ENCODE measurements at places on chromosomes 5 and 9. TPM values are rescaled to one million over a fixed set of nuclear protein-coding genes. Genes with fewer than 3 reads are reported as not detected.

KIF3A gene
- total RNA-seq, result 2.9 TPM

FAM151B gene
- 0.16 TPM for total RNA-seq

AHRR gene
- 0.33 TPM for total RNA-seq

LCN2 gene
- total RNA-seq, result not detected

MATR3 gene
- 178 TPM for total RNA-seq

PRDM9 gene
- total RNA-seq, result not detected

STK10 gene
- total RNA-seq, result 13.5 TPM

UGT3A2 gene
- total RNA-seq, result not detected

SNX2 gene
- 26.4 TPM for total RNA-seq

PCDHA8 gene
- not detected for total RNA-seq

SHOC1 gene
- total RNA-seq, result not detected

FOXD1 gene
- 72.4 TPM for total RNA-seq

FOXD4L4 gene
- not detected for total RNA-seq

GRM6 gene
- not detected for total RNA-seq

PCDHGA11 gene
- 10.4 TPM for total RNA-seq

MCIDAS gene
- not detected for total RNA-seq

CDH12 gene
- 0.25 TPM for total RNA-seq

PIP5K1B gene
- total RNA-seq, result 0.13 TPM

TGFBI gene
- 856 TPM for total RNA-seq

IL9 gene
- not detected for total RNA-seq

ZBTB26 gene
- 2.3 TPM for total RNA-seq

NSG2 gene
- not detected for total RNA-seq

WDR31 gene
- total RNA-seq, result 1.8 TPM

PCDHB11 gene
- total RNA-seq, result 0.63 TPM

GPR107 gene
- total RNA-seq, result 16.8 TPM

DCAF10 gene
- 23.8 TPM for total RNA-seq

OR2V2 gene
- total RNA-seq, result not detected

HMCN2 gene
- not detected for total RNA-seq

PDE6A gene
- under 0.01 TPM for total RNA-seq

RASEF gene
- 2.9 TPM for total RNA-seq
